ENCODE measurements at places on chromosomes 16 and 17.

DNA sequence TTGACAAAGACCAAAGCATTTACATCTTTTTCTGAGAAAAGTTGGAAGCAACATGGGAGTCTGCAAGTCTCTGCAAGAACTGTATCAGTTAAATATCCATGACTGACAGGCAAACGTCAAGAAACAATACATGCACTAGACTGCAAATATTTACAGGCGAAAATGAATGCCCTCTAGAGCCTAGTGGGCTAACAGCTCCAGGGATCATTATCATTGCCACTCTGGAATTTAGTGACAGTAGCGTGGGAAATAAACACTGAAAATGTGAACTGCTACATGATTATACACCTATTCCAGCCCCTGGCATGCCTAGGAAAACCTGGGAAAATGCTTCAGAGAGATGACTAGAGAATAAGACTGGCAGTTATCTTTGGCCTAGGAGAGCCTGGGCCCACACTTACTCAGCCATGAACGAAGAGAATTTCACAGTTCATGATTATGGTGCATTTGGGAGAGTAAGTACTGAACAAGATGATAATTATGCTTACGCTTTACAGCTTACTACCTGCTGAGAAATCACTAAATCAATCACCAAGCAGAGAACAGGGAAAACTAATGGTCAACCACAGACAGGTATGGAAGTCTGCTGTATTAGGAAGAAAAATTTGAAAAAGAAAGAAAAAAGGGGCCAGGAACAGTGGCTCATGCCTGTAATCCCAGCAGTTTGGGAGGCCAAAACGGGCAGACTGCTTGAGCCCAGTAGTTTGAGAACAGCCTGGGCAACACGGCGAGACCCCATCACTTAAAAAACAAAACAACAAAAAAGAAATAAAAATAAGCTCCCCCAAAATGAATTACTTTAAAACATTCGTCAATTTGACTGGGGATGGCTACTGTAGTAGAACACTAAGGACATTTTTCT lies 66.6 kb upstream of the CLEC18B start:
- DNase-seq, result no peak

- no peak for DNase-seq
Observed at GRCh38 chr17:67385122-67385988, 8.3 kb downstream of the PITPNC1 start.

DNA sequence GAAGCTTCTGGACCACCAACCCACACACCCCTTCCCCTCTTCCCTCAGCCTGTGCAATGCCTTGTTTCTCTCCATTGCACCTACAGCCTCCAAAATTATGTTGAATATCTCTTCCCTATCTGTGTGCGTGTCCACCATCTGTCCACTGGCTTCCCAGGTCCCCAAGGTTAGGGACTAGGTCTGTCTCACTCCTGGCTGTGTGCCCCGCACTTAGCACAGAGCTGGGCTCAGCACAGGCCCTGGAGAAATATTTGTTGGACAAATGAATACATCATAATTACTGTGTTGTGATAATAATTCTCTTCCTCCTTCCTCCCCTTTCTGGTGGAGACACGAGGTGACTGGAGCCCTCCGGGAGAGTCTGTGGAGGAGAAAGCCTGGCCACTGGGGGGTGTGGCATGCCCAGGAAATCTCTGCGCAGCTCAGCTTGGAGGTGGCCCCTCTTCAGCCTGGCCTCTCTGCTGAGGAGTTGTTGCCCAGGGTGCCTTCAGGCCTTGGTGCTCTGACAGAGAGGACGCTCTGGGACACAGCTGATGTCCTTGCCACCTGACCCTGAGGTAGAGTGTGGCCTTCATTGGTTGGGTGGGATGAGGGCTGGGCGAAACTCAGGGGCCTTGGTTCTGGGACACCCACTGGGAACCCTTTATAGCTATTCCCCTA lies 3.3 kb upstream of the BRD7 start:
- DNase-seq, result no peak

DNA sequence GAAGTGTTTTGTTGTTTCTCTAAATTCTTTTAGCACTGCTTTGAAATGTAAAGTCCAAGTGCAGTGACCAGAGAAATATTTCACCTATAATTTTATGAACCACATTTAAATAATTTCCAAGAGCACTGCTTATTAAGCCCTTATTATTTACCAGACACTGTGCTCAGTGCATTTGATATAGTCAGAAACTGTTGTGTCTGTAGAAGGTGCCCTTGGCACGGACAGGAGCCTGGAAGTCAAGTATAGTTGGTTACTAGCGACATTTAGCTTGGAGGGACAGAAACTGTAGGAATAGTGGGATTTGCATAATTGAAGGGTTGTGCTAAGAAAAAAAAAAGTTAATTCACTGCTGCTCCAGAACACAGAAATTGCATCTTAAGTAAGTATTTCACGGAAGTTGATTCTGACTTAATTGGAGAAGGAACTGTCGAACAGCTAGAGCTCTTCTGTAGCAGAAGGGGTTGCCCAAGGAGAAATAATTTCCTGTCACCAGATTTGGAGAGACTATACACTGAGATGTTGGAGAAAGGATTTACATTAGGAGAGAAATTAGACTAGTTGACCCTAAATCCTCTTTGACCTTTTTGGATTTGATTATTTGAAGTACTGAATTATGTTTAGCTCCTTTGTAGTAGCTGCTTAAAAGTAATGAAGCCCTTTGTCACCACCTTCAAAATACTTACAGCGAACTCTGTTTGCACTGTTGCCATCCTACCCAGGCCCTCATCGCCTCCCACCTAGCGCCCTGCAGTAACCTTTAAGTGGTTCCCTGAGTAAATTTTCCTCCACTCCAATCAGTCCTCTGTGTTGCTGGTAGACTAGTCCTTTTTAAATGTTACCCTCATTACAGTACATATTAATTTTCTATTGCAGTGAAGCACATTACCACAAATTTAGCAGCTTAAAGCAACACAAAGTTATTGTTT lies 25.6 kb downstream of the COX10 start:
- no peak for DNase-seq

- no peak for DNase-seq
Observed at GRCh38 chr17:58269557-58270291, 11.0 kb downstream of the MPO start.

- DNase-seq, result no peak
Observed at GRCh38 chr17:81580481-81580880, 28.3 kb upstream of the FAAP100 start.

DNA sequence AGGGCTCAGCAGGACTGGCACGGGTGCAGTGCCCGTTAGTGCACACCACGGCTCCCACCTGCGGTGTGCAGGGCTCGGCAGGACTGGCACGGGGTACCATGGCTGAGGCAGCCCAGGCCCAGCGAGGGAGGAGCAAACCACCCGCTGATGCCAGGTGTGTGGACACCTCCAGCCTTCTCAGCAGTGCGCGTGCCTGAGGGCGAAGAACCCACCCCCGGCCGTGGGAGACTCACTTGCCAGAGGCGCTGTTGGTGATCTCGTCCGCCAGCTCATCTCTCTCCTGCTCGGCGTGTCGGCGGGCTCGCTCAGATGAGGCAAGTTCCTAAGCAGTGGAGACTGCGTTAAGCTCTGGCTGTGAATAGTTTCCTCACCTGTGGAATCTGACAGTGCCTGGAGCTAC lies 45.4 kb downstream of the NDEL1 start:
- DNase-seq, result no peak

DNA sequence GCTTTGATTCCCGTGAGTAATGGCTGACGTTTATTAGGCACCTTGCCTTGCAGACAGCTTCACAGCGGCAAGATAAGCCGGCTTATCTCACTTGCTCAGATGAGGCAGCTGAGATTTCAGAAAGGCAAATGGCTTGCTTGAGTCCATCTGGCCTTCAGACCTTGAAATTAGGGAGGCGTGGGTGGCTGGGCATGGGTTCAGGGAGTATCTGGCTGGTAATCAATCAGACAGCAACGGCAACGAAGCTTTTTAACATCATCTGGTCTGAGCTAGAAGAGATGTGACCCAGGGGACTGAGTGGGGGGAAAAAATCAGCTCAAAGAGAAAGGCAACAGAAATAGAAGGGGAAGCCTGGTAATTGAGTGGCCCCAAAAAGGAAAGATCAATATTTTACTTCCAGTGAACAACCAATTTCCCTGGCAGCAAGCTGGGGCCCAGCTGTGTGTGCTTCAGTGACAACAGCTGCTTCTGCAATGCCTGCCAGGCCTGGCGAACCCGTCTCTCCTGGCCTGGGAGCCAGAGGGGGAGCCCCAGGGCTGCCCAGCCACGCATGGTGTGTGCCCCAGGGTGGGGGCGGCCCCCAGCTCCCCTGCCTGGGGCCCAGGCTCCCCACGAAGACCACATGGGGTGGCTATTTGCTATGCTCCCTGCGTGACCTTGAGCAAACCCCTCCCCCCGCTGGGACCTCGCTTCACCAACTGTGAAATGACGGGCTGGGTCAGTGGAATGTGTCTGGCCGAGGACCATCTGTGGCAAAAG lies 34.0 kb downstream of the RAB11FIP4 start:
- no peak for DNase-seq

Measured in CD4-positive, alpha-beta T cell treated with Interleukin-15 for 4 hours (primary cell).